NCI-H2029 treated with DMSO at 0.1 percent for 48 hours (cell line): ENCODE measurements at places on chromosomes 2 and 18.
A peak's percentile ranks its signal among the peaks of the same experiment; 100 is the strongest.

DNA sequence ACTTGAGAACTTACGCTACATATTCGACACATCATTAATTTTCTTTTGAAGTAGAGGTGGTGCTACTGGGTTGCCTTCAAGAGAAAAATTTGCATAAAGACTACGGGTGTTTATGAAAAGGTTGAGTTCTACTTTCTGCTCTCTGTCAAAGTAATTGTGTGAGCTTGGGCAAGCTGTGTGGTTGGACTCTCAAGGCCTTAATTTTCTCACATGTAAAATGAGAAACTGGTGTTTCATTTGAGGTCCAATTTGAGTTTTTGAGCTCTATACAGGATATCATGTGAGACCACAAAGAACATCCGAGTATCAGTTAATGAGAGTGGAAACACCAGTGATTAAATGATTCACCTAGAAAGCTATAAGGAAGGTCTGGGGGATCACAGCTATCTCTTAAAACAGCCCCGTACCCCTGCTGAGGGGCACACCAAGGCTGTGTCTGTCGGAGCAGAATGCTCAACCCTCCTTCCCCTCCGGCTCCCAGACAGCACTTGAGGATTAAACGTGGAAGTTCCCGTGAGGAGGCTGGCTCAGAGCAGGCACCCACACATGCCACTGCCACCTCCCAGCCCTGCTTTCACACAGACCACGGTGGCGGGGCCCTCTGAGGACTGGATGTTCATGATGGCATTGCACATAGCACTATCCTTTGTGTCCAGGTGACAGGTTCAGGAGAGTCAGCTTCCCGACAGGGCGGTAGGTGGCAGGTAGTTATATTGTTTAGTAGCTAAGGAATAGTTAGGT lies 191.8 kb downstream of the RNF144A start:
- no peak for DNase-seq

DNA sequence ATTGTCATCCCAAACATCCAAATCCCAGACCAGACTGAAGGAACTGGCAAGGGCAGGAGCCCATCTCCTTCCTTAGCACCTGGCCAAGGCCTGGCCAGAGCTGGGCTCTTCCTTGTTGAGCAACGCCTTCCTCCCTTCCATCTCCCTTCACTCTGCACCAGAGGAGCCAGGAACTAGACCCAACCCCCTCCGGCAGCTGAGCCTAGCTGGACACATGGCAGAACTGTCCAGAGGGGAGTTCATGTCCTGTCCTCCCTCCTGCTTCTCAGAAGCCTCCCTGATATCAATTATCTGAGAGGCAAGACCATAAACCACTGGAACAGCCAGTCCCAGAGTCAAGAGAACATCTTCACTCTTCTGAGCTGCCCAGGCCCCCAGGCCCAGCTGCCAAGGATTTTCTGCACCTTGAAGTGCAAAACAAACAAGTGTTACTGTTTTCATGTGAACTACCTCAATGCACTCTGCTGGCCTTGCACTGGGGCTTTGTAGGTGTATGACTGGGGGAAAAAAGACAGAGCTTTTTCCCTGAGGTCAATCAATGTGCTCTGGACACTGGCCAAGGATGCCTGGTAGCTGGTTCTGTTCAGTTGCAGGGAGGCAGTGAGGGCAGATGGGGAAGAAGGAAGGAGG lies 107.6 kb upstream of the MSH6 start:
- DNase-seq: peak; percentile 34

DNA sequence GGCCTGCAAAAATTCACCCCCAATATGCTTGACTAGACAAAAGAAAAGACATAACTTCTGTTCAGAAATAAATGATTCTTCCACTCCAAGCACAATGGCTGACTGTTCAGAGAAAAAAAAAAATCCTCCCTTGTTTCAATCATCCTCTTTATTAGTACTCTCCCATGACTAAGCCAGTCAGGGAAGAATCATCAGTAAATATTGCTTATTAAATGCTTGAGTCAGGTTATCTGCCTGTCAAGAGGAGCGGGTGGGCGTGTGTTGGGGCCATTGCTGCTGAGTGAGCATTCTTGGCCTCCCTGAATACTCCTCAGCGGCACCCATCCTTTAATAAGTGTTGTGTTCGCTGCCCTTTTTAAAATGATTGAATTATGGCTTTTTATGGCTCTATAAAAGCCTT lies 1334.8 kb upstream of the CELF4 start:
- DNase-seq: no peak

DNA sequence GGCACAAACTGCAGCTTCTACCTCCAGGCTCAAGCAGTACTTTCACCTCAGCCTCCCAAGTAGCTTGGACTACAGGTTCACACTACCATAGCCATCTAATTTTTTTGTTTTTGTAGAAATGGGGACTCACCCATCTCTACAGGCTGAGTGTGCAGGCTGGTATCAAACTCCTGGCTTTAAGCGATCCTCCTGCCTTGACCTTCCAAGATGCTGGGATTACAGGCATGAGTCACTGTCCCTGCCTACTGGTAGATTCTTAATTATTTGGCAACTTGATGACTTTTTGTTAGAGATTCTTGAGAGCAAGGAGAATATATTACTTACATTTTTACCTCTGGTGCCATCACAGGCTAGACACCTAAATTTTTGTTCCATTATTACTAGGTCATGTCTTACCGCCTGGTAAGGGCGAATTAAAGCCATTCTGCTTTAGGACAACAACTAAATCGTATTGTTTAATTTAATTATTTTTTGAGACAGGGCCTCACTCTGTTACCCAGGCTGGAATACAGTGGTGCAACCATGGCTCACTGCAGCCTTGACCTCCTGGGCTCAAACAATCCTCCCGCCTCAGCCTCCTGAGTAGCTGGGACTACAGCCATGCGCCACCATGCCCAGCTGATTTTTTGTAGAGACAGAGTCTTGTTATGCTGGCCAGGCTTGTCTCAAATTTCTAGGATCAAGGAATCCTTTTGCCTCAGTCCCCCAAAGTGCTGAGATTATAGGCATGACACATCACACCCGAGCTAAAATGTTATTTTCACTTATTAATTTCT lies 15.7 kb downstream of the DYNC1I2 start:
- no peak for DNase-seq

GRCh38 chr2:168455645-168456520 lies at the start of gene CERS6:
CERS6 (plus strand) TSS chr2:168456272; CDS start chr2:168456449, 177 bp downstream.
- peak; percentile 51 for DNase-seq

- DNase-seq: peak; percentile 47
Observed at GRCh38 chr18:51195451-51196117, 1.9 kb downstream of the MEX3C start.

- DNase-seq: no peak
Observed at GRCh38 chr2:216671791-216672343, 23.5 kb downstream of the IGFBP5 start.

DNA sequence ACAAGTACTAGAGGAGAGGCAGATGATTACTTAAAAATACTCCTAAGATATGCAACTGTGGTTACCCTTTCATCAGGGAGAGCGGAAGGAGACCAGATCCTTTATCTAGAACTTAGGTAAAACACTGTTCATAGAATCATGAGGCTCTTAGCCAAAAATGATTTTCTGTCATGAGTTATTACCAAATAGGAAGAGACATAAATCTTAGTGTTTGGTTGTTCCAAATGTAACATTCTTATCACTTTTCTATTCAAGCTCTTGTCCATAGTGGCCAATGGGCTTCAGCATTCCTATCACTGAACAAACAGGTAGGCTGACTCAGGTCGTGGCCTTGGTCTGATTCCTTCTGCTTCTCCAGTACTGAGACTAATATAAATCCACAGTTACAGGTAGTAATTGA lies 38.5 kb downstream of the RPRD1A start:
- no peak for DNase-seq

DNA sequence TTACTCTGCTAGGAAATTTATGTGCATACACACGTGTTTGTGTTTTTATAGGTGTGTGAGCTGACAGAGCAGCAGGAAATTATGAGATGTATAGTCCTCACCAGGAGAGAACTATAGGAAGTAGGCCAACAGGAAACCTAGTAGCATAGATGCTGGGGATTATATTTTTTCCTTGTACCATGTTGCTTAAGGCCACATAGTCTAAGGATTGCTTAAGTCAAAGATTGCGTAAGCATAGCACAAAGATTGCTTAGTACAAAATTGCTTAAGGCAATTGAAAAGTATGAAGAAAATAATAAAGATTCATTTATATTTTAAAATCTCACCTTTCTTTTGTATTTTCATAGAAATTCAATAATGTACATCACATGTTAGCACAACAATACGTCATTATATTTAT lies 18.7 kb upstream of the CCDC102B start:
- no peak for DNase-seq

DNA sequence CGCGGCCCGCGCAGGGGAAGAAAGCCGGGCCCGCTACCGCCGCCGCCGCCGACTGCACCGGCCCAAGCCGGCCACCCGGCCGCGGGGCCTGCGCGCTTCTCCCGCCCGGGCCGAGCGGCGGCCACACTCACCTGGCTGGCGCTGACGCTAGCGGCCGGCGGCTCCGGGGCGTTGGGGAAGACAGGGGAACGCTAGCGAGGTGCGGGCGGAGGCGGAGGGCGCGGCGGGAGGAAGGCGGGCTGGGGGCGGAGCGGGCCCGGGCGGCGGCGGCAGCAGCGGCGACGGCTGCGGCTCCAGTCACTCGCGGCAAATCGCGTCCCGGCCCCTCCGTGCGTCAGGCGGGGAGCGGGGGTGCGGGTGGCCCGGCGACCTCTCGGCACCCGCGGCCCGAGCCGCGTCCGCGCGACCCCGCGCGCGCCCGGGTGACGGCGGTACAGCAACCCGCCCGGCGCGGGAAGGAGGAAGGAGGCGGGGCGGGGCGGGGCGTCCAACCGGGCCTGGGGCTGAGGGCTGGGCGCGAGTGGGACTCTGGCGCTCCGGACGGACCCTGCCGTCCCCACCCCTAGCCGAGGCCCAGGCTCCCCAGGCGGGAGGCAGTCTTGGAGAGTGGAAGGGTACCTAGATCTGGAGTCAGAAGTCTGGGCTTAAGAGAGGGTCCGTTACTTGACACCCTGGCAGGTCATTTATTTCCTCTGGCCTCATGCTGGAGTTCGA lies at the start of gene SESTD1:
TSS of gene SESTD1 (minus strand) at position 465 of the 714 bp plus-strand sequence. CDS start 72,991 bp downstream, outside the sequence.
- peak; percentile 26 for DNase-seq

GRCh38 chr2:102027036-102027980 lies 35.5 kb downstream of the IL1R2 start:
- no peak for DNase-seq

DNA sequence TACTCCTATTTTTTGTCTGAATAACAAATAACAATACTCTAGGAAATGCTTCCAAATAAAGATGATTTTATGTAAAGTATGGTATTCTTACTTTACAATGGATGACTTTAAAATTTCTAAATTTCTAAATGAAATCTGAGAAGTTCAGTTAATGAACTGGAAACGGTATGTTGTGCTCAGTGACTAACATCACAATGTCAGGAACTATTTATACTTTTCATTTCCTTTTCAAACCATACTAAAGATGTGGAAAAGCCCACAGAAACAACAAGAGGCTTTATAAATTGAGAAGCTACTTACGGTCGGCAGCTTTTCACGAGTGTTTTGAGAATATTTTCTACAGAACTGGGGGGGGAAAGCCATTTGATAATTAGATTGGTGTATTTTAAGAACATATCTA lies 31.1 kb downstream of the PSME4 start:
- DNase-seq: no peak

GRCh38 chr2:108617617-108618016 lies 83.3 kb downstream of the LIMS1 start:
- DNase-seq: no peak

- DNase-seq: no peak
Observed at GRCh38 chr2:54723996-54724559, 616 bp downstream of the EML6 start.

GRCh38 chr18:76205906-76206305 lies 289.1 kb downstream of the ZNF516 start:
- DNase-seq: no peak

DNA sequence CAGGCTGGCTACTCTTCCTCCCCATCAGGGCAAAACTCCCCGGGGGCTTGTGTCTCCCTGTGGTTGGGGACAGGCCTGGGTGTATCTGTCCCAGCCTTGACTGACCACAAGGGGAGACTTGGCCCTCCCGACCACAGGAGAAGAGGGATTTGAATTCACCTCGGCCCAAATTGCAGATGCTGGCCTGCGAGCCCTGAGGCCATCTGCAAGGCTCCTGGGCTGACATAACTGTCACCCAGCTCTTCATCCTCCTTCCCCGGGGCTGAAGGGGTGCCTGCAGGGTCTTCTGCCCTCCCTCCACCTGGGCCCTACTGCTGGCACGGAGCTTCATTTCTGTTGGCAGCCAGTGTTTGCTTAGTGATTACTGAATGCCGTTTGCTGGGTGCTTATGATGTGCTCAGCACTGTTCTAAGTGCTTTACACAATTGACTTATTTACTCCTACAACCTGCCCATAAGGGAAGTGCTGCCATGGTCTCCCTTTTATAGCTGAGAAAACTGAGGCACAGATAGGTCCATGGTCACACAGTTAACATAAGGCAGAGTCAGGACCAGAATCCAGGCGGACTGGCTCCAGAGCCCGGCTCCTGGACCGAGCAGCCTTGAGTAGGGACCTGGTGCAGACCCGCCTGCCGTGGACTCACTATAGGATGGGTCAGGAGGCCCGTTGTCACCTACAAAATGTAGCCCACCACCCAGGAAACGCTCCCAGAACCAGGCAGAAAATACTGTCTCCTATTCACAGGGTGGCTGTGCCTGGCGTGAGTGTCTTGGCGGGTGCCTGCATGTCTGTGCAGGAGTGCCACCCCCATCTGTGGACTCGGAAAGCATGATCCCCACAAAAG lies 18.9 kb downstream of the STEAP3 start:
- peak; percentile 84 for DNase-seq

DNA sequence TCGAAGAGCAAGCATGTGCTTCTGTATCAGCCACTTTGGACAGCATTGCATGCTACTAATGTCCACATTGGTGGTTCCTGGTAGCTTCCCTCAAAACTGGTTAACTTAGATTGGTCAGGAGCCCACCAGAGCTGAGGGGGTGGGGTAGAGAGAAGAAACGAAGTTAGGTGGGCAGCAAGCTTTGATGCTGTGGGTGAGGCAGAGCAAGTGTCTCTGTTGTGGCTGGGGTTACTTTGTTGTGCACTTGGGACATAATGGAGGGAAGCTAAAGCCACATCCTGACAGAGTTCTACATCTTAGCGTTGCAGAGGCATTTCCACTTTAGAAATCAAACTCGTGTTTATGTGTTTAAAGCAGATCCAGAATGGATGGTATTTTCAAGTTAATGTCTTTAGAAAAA lies 82.7 kb downstream of the FAM168B start:
- no peak for DNase-seq

DNA sequence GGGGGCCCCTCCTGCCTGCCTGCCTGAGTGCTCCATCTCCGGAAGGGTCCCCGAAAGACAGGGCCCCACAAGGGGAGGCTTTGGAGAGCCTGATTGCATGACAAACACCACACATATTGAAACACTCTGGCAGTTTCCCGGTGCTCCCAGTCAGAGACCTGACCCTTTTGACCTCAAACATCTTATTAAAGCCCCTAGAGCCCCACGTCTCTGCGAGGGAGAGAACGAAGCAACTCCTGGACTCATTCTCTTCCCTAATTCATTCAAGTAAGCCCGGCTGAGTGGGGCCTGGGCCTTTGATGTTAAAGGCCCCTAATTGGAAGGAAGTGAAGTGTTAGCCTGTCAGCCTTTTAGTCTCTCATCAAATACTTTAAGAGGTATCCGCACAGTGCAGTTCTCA lies 335.6 kb downstream of the CYRIA start:
- no peak for DNase-seq

GRCh38 chr2:157223624-157224205 lies 33.8 kb upstream of the GALNT5 start:
- DNase-seq: no peak

- DNase-seq: no peak
Observed at GRCh38 chr18:72727776-72728175, 140.0 kb downstream of the NETO1 start.
